ENCODE measurements at places on chromosomes 4 and X. TPM values are rescaled to one million over a fixed set of nuclear protein-coding genes. Genes with fewer than 3 reads are reported as not detected.

DNA sequence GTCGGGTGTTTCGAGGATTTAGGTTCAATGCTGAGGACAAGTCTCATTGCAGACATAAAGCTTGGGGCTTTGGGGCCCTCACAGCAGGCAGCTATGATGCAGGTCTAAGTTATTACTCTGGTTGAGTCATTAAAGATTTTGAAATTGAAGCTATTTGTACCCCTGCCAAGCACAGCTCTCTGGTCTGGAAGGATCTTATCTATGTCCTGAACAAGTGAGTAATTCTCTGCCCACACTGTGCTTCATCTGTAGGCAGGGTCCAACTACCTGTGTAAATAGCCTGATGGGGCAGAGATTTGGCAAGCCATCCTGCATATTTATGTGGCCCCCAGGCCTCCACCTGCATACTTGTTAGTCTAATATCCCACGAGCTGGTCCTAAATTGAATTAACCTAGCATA, 41.4 kb upstream of the MAGEA4 start:
- no peak for DNase-seq

- DNase-seq = no peak
These were observed 9.5 kb upstream of the CENPE start for GRCh38 chr4:103207673-103208072.

FOXP3 gene
- 0.85 TPM for polyA plus RNA-seq

- no peak for DNase-seq
These were observed 291.3 kb downstream of the PDHA2 start for GRCh38 chr4:96131186-96131585.

Data from left kidney (tissue), 8 donors.